ENCODE measurements at places on chromosomes 7 and 10.
A peak's percentile ranks its signal among the peaks of the same experiment; 100 is the strongest.

DNA sequence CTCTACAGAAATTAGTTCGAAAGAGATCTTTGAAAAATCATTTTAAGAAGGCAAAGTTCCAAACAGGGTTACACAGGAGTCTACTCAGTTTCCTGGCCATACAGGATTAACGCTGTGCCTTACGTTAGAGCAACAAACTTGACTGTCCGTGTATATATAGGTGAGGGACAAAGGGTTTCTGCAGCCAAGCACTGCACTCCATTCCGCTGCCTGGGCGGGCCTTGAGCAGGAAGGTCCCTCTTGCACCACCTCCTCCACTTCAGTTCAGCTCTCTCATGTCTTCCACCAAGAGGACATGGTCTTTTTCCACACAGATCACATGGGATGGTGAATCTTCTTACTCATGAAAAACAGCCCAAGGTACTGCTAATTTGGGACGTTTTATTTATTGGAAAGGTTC is 43.2 kb downstream of the MCMBP start:
- no peak overlapping the region for H3K4me3 ChIP-seq
- DNase-seq, result no peak
- H3K27me3 ChIP-seq, result no peaks in the 10 kb centered on the region
- no peak overlapping the region for H3K27ac ChIP-seq
- peaks cover 28% of the 10 kb centered on the region for H3K36me3 ChIP-seq

GRCh38 chr7:148147438-148147837 is 443.1 kb upstream of the C7orf33 start:
- no peak overlapping the region for H3K27ac ChIP-seq
- no peak for DNase-seq
- H3K36me3 ChIP-seq, result no peaks in the 10 kb centered on the region

GRCh38 chr10:1169981-1170866 is 114.0 kb downstream of the WDR37 start:
- H3K27me3 ChIP-seq, result no peaks in the 10 kb centered on the region
- H3K4me3 ChIP-seq, result no peak overlapping the region
- no peaks in the 10 kb centered on the region for H3K36me3 ChIP-seq
- H3K4me1 ChIP-seq, result no peaks in the 10 kb centered on the region
- DNase-seq, result no peak
- no peak overlapping the region for H3K27ac ChIP-seq

DNA sequence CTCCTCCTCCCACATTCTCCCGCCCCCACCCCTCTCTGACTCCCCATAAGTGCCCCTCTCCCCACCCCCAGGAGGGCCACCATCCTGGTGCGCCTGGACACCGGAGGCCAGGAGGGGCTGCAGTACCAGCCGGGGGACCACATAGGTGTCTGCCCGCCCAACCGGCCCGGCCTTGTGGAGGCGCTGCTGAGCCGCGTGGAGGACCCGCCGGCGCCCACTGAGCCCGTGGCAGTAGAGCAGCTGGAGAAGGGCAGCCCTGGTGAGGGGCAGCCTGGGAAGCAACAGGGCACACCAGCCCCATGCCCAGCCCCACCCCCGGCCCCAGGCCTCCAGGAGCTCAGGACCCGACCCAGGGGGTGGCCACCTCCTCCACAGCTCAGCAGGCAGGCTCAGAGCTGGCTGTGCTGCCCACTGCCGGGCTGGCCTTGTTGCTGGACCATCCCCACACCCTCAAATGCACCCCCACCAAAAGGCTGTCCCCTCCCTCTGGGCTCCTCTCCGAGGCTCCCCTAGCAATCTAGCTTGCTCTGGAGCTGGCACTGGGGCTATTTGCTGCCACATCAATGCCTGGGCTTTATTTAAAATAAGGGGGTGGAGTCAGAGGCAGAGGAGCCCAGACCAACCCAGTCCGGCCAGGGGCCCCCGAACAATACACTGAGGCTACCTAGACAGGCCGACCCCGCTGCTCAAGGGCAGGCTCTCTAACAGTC is 14.8 kb downstream of the ATG9B start:
- DNase-seq, result peak; percentile 74
- peaks cover 22% of the 10 kb centered on the region for H3K4me1 ChIP-seq
- peak overlapping the region; percentile 33 for H3K4me3 ChIP-seq
- H3K36me3 ChIP-seq, result no peaks in the 10 kb centered on the region
- no peak overlapping the region for H3K27ac ChIP-seq

- DNase-seq, result no peak
- H3K27me3 ChIP-seq, result no peaks in the 10 kb centered on the region
- no peaks in the 10 kb centered on the region for H3K4me1 ChIP-seq
- no peak overlapping the region for H3K4me3 ChIP-seq
- no peaks in the 10 kb centered on the region for H3K36me3 ChIP-seq
Measured at GRCh38 chr10:68284062-68285001, 47.5 kb upstream of the HNRNPH3 start.

DNA sequence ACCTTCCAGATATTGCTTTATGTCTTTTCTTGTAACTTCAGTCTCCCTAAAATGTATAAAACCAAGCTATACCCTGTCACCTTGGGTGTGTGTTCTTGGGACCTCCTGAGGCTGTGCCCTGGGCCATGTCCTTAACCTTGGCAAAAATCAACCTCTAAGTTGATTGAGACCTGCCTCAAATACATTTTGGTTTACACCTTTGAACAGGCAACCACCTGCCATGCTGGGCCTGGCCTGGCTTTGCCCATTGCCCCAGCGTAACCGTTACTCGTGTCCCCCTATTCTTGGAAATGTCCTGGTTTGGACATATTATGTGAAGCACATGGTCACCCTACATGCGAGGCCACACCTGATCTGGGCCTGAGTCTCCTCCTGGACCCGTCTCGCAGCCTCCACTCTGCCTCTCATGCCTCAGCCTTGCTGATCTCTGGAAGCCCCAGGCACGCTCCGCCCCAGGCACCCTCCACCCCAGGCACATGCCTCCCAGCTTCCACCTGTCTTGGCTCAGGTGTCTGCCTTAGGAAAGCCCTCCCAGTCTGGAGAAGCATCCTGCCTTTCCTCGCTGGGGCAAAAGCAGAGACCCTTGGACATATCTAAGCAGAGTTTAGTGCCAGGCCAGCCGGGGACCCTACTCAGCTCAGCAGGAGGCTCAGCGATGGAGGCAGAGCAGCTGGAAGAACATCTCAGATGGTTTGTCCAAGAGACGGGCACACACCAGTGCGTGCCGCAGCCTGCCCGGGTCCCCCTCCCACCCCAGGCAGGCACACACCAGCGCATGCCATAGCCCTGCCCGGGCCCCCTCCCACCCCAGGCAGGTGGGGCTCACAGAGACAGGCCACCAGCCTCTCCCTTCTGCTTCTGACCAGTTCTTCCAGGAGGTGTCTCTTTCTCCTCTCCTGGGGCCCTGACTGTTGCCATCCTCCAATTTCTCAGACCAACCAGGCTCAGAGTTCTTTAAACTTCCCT is 4.0 kb upstream of the VIPR2 start:
- no peaks in the 10 kb centered on the region for H3K36me3 ChIP-seq
- H3K27ac ChIP-seq, result no peak overlapping the region
- DNase-seq, result no peak

GRCh38 chr10:112763916-112764520 is 186.0 kb upstream of the TCF7L2 start:
- no peak overlapping the region for H3K4me3 ChIP-seq
- H3K4me1 ChIP-seq, result peaks cover 6% of the 10 kb centered on the region
- H3K27me3 ChIP-seq, result no peaks in the 10 kb centered on the region
- H3K36me3 ChIP-seq, result no peaks in the 10 kb centered on the region
- no peak overlapping the region for H3K27ac ChIP-seq

GRCh38 chr7:1603346-1604225 is 33.8 kb upstream of the PSMG3 start:
- H3K4me3 ChIP-seq, result no peak overlapping the region
- DNase-seq, result no peak
- H3K4me1 ChIP-seq, result no peaks in the 10 kb centered on the region
- no peaks in the 10 kb centered on the region for H3K36me3 ChIP-seq
- H3K27ac ChIP-seq, result no peak overlapping the region

DNA sequence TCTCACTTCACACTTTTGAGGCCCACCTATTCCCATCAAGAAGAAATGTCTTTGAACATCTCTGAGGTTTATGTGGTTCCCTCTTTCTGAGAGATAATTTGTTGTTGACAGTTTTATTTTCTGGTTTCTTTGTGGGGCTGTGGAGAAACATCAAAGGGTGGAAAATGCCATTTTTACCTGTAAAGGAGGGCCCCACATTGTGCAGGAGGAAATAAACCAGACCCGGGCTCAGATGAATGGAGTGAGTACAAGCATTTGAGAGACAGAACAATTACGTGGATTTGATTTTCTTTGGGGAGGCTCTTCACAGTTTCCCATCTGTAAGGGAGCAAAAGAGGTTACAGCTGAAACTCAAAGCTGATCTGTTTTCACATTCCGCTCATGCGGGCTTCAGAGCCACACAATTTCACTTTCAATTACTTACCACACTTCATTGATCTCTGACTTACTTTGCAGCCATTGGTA is 29.8 kb downstream of the ITPRIP start:
- peaks cover 7% of the 10 kb centered on the region for H3K4me1 ChIP-seq
- H3K27ac ChIP-seq, result no peak overlapping the region
- peaks cover 6% of the 10 kb centered on the region for H3K36me3 ChIP-seq
- H3K4me3 ChIP-seq, result no peak overlapping the region
- DNase-seq, result no peak

DNA sequence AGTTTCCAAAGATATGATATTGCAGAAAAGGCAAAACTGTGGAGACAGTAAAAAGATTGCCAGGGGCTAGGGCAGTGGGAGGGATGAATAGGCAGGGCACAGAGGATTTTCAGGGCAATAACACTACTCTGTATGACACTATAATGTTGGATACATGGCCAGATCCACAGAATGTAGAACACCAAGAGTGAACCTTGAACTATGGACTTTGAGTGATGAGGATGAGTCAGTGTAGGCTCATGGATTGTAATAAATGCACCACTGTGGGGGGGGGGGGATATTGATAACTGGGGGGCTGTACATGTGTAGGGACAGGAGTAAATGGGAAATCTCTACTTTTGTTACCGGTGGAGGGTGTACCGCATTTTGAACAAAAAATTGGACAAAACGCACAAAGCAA is 77.4 kb downstream of the ALOX5 start:
- H3K4me3 ChIP-seq, result no peak overlapping the region
- H3K4me1 ChIP-seq, result no peaks in the 10 kb centered on the region
- H3K36me3 ChIP-seq, result no peaks in the 10 kb centered on the region

- no peaks in the 10 kb centered on the region for H3K36me3 ChIP-seq
- no peak overlapping the region for H3K27ac ChIP-seq
- peak; percentile 70 for DNase-seq
- H3K4me3 ChIP-seq, result peak overlapping the region; percentile 80
Measured at GRCh38 chr7:87934699-87935383, 790 bp downstream of the ADAM22 start.

DNA sequence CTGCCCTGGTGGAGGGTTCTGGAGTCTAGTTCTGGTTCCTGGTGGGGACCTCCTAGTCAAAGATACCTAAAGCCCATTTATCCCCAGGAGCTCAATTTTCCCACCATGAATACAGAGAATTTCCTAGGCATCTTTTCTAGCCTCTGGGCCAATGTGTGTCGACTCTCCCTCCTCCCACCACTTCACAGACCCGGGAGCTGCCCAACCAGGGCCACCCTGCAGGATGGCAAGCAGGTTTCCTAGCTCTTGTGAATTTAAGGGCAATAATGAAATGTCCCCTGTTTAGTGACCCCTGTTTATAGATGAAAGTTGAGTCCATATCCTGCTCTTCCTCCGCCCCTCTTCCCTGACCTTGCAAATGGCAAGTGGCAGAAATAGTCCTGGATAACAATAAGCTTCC is 9.4 kb downstream of the DLX5 start:
- peaks cover 100% of the 10 kb centered on the region for H3K27me3 ChIP-seq
- no peak for DNase-seq
- peaks cover 9% of the 10 kb centered on the region for H3K4me1 ChIP-seq
- H3K27ac ChIP-seq, result no peak overlapping the region
- H3K36me3 ChIP-seq, result no peaks in the 10 kb centered on the region
- H3K4me3 ChIP-seq, result no peak overlapping the region

DNA sequence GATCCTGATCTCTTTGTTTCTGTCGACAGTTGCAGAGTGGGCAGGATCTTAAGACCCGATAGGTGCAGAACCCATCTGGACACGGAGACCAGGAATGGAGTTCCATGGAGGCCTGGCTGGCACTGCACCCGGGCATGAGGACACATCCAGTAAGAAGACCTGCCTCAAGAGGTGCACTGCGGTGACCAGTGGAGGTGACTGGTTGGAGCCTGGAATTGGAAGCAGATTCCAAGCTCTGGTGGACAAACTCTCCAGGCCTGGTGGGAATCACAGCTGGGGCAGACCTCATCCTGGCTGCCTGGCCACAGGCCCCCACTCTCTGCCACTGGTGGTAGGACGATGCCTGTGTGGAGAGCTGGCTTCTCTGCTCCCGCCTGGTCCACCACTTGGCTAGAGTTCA is 31.0 kb downstream of the ZNF775 start:
- peaks cover 7% of the 10 kb centered on the region for H3K36me3 ChIP-seq
- peaks cover 12% of the 10 kb centered on the region for H3K4me1 ChIP-seq
- H3K4me3 ChIP-seq, result no peak overlapping the region
- no peak overlapping the region for H3K27ac ChIP-seq

- DNase-seq, result no peak
- no peak overlapping the region for H3K27ac ChIP-seq
- H3K27me3 ChIP-seq, result peaks cover 24% of the 10 kb centered on the region
- no peak overlapping the region for H3K4me3 ChIP-seq
- H3K4me1 ChIP-seq, result peaks cover 3% of the 10 kb centered on the region
Measured at GRCh38 chr7:24755541-24756407, 1.5 kb downstream of the GSDME start.

DNA sequence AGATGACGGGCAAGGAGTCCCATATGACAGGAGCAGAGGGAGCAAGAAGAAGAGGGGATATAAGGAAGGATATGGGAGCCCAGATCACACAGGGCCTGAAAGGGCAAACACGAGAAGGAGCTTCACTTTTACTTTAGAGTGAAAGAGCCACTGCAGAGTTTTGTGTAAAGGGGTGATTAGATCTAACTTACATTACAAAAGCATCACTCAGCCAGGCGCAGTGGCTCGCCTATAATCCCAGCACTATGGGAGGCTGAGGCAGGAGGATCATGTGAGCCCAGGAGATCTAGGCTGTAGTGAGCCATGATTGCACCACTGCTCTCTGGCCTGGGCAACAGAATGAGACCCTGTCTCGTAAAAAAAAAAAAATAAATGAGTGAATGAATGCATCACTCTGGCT is 91.1 kb downstream of the MPP7 start:
- peaks cover 9% of the 10 kb centered on the region for H3K4me1 ChIP-seq
- no peak overlapping the region for H3K27ac ChIP-seq
- no peaks in the 10 kb centered on the region for H3K36me3 ChIP-seq
- no peak overlapping the region for H3K4me3 ChIP-seq
- no peaks in the 10 kb centered on the region for H3K27me3 ChIP-seq

DNA sequence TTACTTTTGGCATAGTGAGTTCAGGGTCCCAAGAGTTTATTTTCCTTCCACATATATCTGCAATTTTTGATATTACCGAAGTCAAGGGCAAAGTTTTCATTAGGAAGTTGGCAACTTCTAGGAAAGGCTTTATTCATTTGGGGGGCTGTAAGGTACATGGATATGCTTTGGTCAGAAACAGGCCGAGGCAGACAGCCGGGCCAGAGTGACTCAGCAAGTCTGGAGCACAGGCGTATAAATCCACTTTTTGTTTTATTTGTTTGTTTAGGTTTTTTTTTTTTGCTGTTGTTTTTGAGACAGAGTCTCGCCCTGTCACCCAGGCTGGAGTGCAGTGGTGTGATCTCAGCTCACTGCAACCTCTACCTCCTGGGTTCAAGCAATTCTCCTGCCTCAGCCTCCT is 3.7 kb downstream of the ZNF680 start:
- no peaks in the 10 kb centered on the region for H3K4me1 ChIP-seq
- H3K36me3 ChIP-seq, result no peaks in the 10 kb centered on the region
- no peak overlapping the region for H3K27ac ChIP-seq
- H3K4me3 ChIP-seq, result no peak overlapping the region
- DNase-seq, result no peak
- H3K27me3 ChIP-seq, result no peaks in the 10 kb centered on the region

All from H1 (cell line).